ENCODE measurements at places on chromosomes 12 and 14.

DNA sequence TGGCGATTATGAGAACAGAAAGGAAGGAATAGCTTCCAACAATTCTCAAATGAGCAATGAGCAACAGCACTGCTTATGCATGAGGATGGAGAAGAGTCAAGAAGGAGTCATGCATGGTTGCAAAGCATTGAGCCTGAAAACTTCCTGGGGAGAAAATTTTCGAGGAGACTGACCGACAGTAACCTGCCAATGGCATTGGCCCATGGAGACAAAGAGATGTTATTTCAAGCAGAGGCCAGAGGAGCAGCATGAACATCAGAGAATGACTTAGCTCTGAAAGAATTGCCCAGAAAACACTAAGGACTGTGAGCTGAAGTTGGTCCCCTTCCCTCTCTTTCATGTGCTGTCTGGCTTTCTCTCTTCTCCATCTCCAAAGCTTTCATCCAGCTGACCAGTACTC, 343.4 kb downstream of the ADAMTS20 start:
- no peak for DNase-seq

DNA sequence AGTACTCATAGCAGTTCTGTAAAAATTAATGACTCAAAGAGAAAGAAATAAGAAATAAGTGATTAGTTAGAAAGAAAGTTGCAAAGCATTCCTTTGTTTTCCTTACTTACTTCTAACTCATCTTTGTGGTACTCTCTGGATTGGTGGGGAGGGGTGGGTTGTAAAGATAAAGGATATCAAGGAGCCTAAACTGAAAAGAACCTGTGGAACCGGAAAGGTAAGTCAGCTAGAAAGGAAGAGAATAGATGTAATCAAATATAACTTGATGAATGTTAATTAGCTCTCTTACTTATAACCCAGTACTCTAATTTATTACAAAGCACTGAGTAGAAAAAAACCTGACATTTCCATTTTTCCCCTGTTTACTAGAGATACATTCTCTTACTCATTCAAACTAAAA, 37.5 kb upstream of the KRR1 start:
- no peak for DNase-seq

DNA sequence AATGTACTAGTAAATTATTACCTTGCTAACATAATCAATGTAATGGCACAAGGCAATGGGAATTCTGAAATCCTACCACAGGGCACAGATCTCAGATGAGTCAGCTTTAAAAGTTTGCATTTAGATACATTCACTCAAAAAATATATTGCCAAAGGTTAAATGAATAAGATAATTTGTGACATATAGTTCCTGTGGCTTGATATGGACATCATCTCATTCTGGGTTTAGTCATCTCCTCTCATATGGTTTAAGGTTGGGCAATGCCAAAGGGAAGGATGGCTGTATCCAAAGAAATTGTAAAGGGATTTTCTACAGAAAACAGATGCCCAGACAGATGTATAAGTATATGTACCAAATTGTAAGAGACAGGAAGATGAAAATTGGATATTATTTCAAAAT, 1065.0 kb downstream of the LRFN5 start:
- no peak for DNase-seq

DNA sequence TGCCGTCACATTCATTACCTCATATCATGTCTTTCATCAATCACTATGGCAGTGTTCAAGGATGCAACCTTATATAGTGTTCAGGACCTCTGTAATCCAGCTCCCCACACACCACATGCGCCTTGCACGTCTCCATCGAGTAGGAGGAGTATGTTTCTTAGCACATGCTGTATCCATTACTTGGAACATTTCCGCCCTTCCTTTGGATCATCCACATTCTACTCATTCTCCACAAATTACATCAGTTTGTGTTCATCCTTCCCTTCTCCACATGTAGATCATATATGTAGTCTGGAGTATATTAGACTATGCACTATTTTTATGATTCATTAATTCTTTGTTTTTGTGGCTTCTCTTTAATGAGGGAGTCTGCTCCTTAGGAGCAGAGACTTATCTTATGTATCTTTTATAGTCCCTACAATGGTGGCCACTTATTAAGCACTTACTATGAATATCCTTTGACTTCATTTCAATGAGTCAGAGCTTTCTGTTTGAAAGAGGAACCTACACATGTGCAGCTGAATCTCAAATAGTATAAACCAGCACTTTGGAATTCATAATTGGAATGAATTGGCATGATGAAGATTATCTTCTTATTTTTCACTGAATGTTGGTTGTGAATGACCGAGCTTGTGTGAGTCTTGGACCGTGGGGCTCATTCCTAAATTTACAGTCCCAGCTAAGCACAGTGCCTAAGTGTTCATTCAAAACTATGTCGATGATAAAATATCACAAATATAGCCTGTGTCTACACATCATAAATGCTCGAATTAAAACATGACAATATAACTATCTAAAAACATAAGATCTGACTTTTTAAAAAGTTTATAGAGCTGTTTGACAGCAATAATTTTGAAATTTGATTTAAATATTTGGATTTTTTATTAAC, 30.2 kb upstream of the NPAS3 start:
- no peak for DNase-seq

DNA sequence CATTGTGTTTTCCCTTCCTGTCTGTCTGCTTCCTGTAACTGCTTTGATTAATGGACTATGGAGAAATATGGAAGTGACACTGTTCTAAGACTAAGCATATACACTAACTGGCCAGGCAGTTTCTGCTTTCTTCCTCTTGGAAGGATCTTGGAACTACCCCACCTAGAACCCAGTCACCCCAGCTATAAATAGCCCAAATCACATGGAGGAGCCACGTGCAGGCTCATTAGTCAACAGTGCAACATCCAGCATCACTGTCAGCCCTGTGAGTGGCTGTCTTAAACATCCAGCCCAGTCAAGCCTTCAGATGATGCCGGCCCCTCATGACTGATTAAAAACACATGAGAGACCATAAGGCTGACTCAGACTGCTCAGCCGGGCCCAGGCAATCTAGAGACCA, 39.2 kb downstream of the BCAT1 start:
- DNase-seq = no peak

DNA sequence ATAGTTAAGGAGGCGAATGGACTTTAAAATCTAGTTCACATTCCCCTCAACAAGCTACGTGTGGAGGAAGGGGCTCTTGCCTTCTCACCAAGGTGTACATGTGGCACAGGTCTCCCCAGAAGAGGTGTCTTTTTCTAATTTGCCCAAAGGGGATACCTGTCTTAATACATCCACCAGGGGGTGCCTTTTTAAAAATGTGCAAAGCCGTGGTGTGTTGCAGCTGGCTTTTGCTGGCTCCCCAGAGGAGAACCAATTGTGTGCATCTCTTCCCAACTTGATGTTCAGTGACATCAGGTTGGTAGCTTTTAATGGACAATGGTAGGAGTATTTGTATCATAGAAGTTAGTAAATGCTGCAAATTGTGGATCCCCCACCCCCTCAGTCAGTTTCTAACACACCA, 33.8 kb downstream of the CREBL2 start:
- DNase-seq = no peak

DNA sequence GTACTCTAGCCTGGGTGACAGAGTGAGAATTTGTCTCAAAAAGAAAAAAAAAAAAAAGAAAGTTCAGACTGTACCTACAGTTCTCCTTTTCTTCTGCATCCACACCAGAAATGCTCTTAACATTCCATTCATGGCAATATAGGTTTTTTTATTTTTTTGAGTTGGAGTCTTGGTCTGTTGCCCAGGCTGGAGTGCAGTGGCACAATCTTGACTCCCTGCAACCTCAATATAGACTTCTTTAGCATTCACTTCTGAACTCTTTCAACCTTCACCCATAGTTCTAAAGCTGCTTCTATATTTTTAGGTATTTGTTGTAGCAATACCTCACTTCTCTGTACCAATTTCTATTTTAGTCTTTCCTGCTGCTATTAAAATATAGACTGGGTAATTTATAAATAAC, 1095.7 kb downstream of the FLRT2 start:
- no peak for DNase-seq

- DNase-seq = no peak
These were observed 1.7 kb upstream of the LHX5 start for GRCh38 chr12:113473400-113473799.

GRCh38 chr12:37672655-37673260, 643.8 kb upstream of the ALG10B start:
- DNase-seq = no peak

- no peak for DNase-seq
These were observed 86.4 kb downstream of the ST8SIA1 start for GRCh38 chr12:22248121-22248520.

DNA sequence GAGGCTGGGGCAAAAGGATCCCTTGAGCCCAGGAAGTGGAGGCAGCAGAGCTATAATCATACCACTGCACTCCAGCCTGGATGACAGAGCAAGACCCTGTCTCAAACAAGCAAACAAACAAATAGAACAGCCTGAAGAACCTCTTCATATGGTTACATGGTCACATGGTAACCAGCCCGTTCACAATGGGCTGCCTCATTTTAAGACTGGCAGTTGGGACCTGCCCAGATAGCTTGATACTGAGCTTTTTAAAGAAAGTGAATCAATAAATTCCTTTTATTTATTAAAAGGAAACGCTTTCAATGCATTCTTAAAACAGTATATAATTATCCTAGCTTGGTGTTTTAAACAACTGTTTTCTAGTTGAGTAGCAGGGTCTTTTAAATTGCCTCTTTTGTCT, 10.5 kb downstream of the MLXIP start:
- no peak for DNase-seq

DNA sequence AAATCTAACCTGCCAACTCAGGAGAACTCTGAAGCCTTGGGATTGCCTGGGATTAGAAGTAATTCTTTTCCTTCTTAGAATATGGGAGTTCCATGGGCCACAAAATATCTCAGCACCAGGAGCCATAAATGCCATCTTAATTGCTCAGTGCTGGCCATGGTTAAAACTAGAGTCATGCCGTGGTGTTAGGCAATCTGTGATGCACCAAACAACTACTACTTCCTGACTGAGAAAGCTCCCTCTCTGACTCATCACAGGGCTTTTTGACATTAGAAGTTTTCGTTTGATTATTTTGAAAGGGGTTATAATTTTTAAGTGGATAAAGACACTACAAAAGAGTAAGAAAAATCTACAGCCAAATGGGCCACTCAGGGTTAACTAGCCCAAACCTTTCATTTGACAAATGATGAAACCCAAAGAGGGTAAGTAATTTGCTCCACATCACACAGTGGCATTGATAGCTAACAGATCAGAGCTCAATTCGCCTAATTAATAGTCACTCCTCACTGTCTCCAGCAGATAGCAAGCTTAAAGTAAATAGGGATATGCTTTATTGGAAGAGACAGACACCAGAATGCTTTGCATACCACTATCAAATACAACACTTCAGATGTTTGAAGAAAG, 377.3 kb downstream of the EMP1 start:
- no peak for DNase-seq

DNA sequence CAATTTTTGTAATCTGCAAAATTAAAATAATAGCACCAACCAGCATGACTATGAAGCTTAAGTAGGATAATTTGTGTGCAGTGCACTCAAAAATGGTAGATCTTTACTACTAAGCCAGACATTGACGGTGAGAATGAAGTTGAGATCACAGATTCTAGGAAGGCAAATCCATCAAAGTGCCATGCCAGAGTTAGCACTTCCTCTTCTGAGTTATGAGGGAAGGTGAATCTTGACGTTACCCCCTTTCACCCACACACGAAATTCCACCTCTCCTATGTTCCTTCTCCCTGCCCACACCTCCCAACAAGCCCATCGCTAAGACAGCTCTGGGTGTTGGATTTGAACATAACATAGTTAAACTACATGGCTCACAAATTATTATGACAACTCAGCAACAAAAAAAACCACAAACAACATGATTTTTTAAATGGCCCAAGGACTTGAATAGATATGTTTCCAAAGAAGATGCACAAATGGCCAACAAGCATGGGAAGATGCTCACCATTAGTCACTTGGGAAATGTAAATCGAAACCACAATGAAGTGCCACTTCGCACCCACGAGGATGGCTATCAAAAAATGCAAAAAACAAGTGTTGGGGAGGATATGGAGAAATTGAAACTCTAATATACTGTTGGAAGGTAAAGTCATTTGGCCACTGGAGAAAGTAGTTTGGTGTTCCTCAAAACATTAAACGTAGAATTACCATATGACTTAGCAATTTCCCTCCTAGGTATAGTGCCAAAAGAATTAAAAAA, 119.3 kb upstream of the RAP1B start:
- no peak for DNase-seq

- DNase-seq = no peak
These were observed 474 bp downstream of the FITM1 start for GRCh38 chr14:24130717-24131548.

- DNase-seq = no peak
These were observed at the start of gene TMEM119 for GRCh38 chr12:108597559-108598471. Gene TMEM119 (minus strand): TSS chr12:108598084. CDS start chr12:108592383, 5,701 bp downstream.

DNA sequence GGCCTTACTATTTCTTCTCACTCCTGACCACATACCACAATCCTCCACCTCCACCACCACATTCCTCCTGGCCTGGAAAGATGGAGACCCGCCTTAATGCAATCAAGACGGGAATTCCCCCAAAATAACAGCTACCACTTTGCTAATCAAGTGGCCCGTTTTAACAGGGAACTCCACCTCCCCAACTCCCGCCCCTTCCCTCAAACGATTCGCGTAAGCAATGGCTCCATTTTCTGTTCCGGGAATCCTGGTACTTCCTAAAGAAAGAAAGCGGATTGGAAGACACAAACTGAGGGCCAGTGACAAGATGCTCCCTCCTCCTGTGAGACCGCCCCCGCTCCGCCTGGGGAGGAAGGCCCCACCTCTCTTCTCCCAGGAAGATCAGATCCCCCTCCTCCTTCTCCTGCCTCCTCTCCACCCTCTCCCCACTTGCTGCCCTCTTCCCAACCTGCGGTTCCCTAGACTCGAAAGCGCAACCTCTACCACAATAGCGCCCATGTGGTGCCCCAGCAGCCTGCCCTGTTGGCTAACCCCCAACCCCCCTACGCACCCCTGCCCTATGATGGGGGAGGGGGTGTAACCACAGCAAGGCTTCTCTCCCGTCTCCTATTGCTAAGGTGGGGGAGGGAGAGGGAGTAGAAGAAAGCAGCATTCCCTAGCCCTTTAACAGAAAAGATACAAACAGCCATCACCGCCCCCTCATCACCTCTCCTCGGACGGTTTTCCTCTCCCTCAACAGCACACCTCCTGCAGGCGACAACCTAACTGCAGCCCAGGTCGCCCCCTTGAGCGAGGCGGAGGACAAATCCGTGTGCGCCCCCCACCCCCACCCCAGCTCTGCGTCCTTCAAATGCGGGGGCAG, 777 bp downstream of the ARF3 start:
- DNase-seq = peak; percentile 63

DNA sequence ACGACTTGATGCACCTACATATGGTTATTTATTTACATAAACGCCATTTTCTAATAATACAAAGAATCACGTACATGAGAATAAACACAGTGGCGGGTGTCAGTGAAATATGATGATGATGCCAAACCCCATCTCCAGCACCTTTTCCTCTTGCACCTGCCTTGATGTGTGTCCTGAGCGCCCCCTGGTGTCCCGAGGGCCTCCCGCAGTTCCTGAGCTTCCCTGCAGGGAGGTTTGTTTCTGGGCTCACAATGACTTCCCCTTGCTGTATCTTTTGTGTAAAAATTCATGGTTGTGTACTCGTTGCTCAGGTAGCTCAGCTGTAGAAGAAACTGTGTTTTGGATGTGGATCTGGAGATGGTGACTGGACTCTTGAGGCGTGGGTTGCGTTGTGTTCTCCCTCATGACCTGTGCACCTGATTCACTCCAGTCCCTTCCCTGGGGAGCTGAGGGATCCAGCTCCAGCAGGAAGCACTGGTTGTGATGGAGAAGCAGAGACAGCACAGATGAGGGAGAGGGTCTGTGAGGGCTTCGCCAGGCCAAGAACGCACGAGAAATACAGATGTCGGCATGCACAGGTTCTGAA, 1037.8 kb downstream of the TMEM121 start:
- no peak for DNase-seq
